Umbilical cord (tissue), 2 donors: ENCODE measurements at places on chromosomes 3 and 15.

DNA sequence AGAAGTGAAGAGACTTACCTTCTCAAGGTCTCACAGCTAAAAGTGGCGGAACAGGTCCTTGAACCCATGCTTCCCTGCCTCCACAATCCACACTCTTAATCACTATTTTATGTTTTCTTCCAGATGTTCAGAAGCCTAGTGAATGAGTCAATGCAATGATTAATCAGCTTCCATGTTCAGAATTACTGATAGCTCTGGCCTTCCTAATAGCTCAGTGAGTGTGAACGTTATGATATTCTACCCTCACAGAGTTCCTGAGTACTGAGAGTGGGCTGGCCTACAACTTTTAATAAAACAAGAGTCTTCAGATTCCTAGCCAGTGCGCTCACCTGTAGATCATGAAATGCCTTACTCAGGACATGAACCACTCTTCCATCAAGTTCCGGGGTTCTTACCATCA, 443.0 kb upstream of the ADAMTS9 start:
- DNase-seq = no peak

GRCh38 chr3:115627180-115628074, 4.1 kb downstream of the GAP43 start:
- DNase-seq = no peak

DNA sequence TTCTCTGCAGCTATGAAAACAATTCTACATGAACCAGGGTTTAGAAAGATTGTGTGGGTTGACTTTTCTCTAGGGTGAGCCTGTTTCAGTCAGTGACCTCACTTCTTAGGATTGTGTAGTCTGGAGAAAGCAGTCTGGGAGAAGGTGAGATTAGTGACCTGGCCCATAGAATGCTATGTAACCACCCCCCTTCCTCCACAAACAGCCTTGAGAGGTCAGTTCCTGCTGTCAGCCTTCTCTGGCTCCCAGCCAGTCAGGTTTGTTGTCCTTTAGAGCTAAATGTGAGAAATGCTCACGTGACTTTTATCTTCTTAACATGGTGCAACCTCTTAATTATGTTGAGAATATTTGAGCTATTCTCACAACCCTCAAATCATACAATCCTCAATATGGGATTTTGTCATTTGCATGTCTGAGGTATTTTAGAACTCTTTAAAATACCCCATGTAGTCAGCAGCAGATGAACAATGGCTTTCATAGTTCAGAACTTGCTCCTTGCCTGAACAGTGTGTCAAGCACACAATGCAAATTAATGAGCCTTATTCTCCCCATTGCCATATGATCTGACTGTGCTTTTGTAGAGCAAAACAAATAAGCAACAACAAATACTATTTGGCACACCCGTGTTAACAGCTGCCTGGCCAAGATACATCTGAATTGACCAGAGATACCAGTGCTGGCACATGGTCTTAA, 311.6 kb downstream of the CNTN6 start:
- peak; percentile 16 for DNase-seq

DNA sequence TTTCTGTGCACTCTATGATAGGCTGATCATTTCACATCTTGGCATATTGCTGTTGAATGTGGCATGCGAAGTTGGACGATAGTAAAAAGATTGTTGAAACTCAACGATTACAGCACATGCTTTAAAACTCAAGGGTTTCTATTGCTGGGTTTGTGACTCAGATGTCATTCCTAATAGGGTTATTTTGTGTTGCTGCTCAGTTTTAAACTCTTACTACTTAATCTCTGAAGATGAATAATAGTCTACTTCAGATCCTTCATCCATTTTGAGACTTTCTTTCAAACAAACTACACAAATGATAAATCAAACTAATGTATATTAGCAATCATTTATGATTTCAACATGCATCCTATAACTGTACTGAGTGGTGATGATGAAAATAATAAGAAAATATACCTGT, 71.3 kb upstream of the MBNL1 start:
- DNase-seq = peak; percentile 65

DNA sequence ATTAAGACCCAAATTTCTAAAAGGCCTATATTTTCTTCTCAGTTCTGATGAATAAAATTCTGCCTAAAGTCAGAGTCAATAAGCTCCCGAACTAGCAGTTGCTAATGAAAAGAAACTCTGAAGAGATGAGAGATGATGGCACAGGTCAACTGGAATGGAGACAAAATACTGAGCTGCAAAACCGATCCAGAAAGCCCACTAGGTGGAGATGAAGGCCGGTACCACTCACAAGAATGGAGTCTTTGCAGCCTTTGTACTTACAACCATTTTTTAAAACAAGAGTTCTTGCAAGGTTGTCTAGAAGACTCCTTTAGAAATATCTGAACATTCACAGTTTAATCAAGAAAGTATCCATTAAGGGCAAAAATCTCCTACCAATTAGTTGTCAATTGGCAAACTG, 119.9 kb upstream of the TJP1 start:
- peak; percentile 23 for DNase-seq

GRCh38 chr15:94367726-94368535, 136.6 kb downstream of the MCTP2 start:
- no peak for DNase-seq
